ENCODE measurements at places on chromosomes 1 and 21.

GRCh38 chr1:149845416-149845815 lies 54.0 kb upstream of the BOLA1 start:
- no peaks in the 10 kb centered on the region for H3K4me1 ChIP-seq
- no peaks in the 10 kb centered on the region for H3K36me3 ChIP-seq
- no peaks in the 10 kb centered on the region for H3K27me3 ChIP-seq

GRCh38 chr1:21280482-21280881 lies 9.8 kb downstream of the ECE1 start:
- H3K36me3 ChIP-seq = peaks cover 36% of the 10 kb centered on the region
- no peak overlapping the region for H3K4me3 ChIP-seq
- H3K27ac ChIP-seq = peak overlapping the region; percentile 10
- peaks cover 22% of the 10 kb centered on the region for H3K4me1 ChIP-seq
- H3K27me3 ChIP-seq = no peaks in the 10 kb centered on the region
- no peak for DNase-seq

- peaks cover 47% of the 10 kb centered on the region for H3K36me3 ChIP-seq
- no peak for DNase-seq
- no peak overlapping the region for H3K4me3 ChIP-seq
- peaks cover 29% of the 10 kb centered on the region for H3K4me1 ChIP-seq
- H3K27me3 ChIP-seq = no peaks in the 10 kb centered on the region
- no peak overlapping the region for H3K27ac ChIP-seq
Measured at GRCh38 chr1:8378981-8379470, 61.1 kb downstream of the SLC45A1 start.

DNA sequence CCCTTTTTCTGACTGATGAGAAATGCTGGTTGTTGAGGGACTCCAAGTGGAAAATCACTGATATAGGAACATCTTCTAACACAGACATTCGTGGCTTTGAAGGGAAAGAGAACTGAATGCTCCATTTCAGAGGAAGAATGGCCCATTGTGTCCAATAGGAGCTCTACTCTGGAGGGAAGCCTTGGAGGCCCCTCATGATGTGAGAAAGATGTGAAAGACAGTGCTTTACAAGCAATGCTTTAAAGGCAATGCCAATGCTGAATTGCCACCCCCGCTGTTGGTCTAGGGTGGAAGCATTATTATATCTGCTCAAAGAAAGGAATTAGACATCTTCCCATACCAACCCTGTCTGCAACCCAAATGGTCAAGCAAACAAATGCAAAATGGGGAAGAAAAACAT lies 13.7 kb downstream of the NMNAT2 start:
- no peaks in the 10 kb centered on the region for H3K4me1 ChIP-seq
- no peaks in the 10 kb centered on the region for H3K36me3 ChIP-seq
- H3K4me3 ChIP-seq = no peak overlapping the region
- peaks cover 14% of the 10 kb centered on the region for H3K27me3 ChIP-seq
- H3K27ac ChIP-seq = no peak overlapping the region
- DNase-seq = no peak

- no peak overlapping the region for H3K27ac ChIP-seq
- DNase-seq = no peak
- no peaks in the 10 kb centered on the region for H3K4me1 ChIP-seq
- no peak overlapping the region for H3K4me3 ChIP-seq
- no peaks in the 10 kb centered on the region for H3K27me3 ChIP-seq
Measured at GRCh38 chr1:227191607-227192006, 126.7 kb downstream of the CDC42BPA start.

- no peaks in the 10 kb centered on the region for H3K36me3 ChIP-seq
- H3K4me3 ChIP-seq = no peak overlapping the region
- H3K27me3 ChIP-seq = no peaks in the 10 kb centered on the region
- H3K4me1 ChIP-seq = no peaks in the 10 kb centered on the region
Measured at GRCh38 chr1:97089173-97089572, 367.6 kb downstream of the PTBP2 start.
